ENCODE measurements at places on chromosomes 2 and 18. TPM values are rescaled to one million over a fixed set of nuclear protein-coding genes. Genes with fewer than 3 reads are reported as not detected.

The ITM2C gene
- 54.9 TPM for total RNA-seq

The SERPINB3 gene
- total RNA-seq: not detected

The FARP2 gene
- 40.7 TPM for total RNA-seq

GRCh38 chr2:178949584-178949983 is 100.4 kb downstream of the CCDC141 start:
- H3K4me1 ChIP-seq: no peaks in the 10 kb centered on the region
- H3K4me3 ChIP-seq: no peak overlapping the region
- DNase-seq: no peak
- no peak overlapping the region for H3K27ac ChIP-seq
- no peaks in the 10 kb centered on the region for H3K36me3 ChIP-seq

DNA sequence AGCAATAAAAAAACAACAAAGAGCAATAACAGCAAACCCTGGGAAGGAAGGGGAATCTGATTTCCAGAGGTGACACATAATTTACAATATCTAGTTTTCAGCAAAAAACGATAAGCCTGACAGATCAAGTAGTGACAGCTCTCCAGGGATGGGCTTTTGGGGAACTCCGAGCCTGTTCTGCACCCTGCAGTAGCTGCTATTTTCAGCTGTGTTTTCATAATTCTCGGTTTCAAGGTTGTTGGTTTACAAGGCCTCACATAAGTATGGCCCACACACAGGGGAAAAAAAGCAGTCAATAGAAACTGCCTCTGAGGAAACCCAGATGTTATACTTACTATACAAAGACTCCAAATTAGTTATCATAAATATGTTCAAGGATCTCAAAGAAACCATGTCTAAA is 67.7 kb upstream of the CTLA4 start:
- H3K27ac ChIP-seq: no peak overlapping the region
- H3K4me3 ChIP-seq: no peak overlapping the region
- H3K36me3 ChIP-seq: peaks cover 6% of the 10 kb centered on the region
- DNase-seq: no peak
- H3K27me3 ChIP-seq: no peaks in the 10 kb centered on the region
- H3K4me1 ChIP-seq: peaks cover 53% of the 10 kb centered on the region

- H3K27ac ChIP-seq: no peak overlapping the region
- DNase-seq: no peak
- H3K36me3 ChIP-seq: 0 out of 2 replicates have a peak, but pooled peaks cover 7% of the 10 kb centered on the region
Observed at GRCh38 chr18:4203568-4204437, 251.3 kb downstream of the DLGAP1 start.

DNA sequence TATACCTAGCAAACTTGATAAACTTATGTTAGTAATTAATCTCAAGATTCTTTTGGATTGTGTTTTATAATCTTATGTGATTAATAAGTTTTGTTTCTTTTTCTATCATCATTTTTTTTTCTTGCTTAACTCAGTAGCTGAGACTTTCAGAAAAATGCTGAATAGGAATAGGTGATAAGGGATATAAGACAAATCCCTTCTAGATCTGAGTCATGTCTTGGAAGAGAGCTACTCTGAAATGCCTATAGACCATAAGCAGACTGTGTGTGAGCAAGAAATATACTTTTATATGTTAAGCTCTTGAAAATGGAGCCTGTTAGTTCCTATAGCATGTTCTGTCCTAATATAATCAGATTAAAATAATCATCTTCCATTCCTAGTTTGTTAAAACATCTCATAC is 29.6 kb downstream of the CYBRD1 start:
- peaks cover 45% of the 10 kb centered on the region for H3K4me1 ChIP-seq
- H3K36me3 ChIP-seq: peaks cover 25% of the 10 kb centered on the region
- no peak overlapping the region for H3K4me3 ChIP-seq
- no peak overlapping the region for H3K27ac ChIP-seq
- H3K27me3 ChIP-seq: no peaks in the 10 kb centered on the region
